Endodermal cell (in vitro differentiated cells): ENCODE measurements at places on chromosomes 16 and 17. TPM values are rescaled to one million over a fixed set of nuclear protein-coding genes. Genes with fewer than 3 reads are reported as not detected.

DNA sequence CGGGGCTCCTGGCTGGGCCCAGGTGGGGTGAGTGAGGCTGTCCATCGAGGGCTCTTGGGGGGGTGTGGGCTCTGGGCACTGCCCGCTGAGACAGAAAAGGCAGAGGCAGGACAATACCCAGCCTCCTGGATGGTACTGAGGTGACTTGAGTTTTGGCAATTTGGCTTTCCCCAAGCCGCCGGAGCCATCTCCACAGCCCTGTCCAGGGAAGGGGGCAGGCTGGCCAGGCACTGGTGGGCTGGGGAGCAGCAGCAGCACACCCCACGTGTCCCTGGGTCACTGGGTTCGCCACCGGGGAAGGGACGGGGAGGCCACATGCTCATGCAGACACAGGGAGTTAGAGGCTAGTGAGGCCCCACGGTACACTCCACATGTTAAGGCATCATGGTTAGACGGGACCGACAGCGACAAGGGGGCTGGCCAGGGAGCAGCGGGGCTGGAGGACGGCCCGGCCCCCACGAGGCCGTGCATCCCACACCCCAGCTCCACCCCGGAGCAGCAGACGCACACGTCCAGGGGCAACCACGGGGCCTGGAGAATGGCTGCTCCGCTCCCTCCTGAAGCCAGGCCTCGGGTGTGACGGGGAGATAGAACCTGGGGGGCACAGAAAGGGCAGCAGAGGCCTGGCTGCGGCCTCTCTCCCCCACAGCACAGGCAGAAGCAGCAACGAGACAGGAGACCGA, 3.0 kb downstream of the ARHGDIA start:
- H3K27ac ChIP-seq, result peak overlapping the region; percentile 78
- no peaks in the 10 kb centered on the region for H3K27me3 ChIP-seq
- no peaks in the 10 kb centered on the region for H3K4me1 ChIP-seq

- H3K36me3 ChIP-seq, result no peaks in the 10 kb centered on the region
- no peak for DNase-seq
- H3K27me3 ChIP-seq, result no peaks in the 10 kb centered on the region
- no peaks in the 10 kb centered on the region for H3K4me1 ChIP-seq
- peak overlapping the region; percentile 90 for H3K4me3 ChIP-seq
Measured at GRCh38 chr17:47189732-47190237, 690 bp upstream of the CDC27 start.

GRCh38 chr16:47979164-47979520, 176.7 kb downstream of the ABCC12 start:
- H3K4me3 ChIP-seq, result no peak overlapping the region
- H3K36me3 ChIP-seq, result no peaks in the 10 kb centered on the region
- DNase-seq, result no peak
- no peaks in the 10 kb centered on the region for H3K27me3 ChIP-seq

- no peak overlapping the region for H3K27ac ChIP-seq
- H3K4me1 ChIP-seq, result no peaks in the 10 kb centered on the region
- no peak for DNase-seq
- no peak overlapping the region for H3K4me3 ChIP-seq
- H3K27me3 ChIP-seq, result no peaks in the 10 kb centered on the region
Measured at GRCh38 chr17:64055183-64056142, 35.0 kb upstream of the ICAM2 start.

GRCh38 chr16:14486520-14487303, 143.3 kb downstream of the PARN start:
- no peaks in the 10 kb centered on the region for H3K27me3 ChIP-seq
- no peak overlapping the region for H3K4me3 ChIP-seq
- peaks cover 7% of the 10 kb centered on the region for H3K4me1 ChIP-seq
- DNase-seq, result peak; percentile 75

DNA sequence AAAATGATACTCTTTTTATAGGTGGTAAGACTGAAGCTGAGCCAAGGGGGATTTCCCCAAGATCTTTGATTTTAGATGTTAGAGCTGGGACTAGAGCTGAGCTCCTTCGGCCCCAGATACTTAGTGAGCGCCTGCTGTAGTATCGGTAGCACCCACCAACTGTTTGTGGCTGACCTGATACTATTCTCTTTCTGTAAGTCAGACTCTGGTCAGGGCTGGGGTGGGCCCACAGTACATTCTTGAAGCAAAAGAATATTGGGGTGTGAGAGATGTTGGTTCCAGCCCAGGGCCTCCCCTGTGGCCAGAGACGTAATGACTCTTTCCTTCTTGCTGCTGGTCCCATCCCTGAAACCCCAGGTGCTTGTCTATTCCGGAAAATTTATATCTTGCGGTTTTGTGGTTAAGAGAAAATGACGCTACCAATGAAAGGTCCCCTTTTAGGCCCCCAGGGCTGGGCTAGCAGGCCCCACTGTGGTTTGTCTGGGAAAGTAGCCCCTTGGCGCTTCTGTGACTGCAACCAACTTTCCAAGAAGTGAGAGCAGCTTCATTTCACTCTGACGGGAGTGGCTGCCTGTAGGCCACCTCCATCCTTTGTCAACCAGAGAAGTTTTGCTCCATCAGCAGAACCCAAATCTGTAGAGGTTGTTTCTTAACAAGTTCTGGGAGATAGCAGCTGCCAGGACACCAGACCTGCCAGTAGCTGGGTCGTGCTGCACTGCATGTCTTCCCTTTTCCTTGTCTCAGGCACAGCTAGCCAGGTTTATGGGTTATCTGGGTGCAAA, 86.4 kb upstream of the LGALS9 start:
- no peak overlapping the region for H3K27ac ChIP-seq
- no peaks in the 10 kb centered on the region for H3K36me3 ChIP-seq
- no peaks in the 10 kb centered on the region for H3K27me3 ChIP-seq
- DNase-seq, result peak; percentile 51
- H3K4me1 ChIP-seq, result peaks cover 3% of the 10 kb centered on the region
- no peak overlapping the region for H3K4me3 ChIP-seq

- peak overlapping the region; percentile 93 for H3K4me3 ChIP-seq
- H3K27ac ChIP-seq, result peak overlapping the region; percentile 87
- peaks cover 6% of the 10 kb centered on the region for H3K4me1 ChIP-seq
- H3K27me3 ChIP-seq, result no peaks in the 10 kb centered on the region
- DNase-seq, result peak; percentile 51
- peaks cover 51% of the 10 kb centered on the region for H3K36me3 ChIP-seq
Measured at GRCh38 chr16:30659507-30660423, 1.5 kb downstream of the FBRS start.

DNA sequence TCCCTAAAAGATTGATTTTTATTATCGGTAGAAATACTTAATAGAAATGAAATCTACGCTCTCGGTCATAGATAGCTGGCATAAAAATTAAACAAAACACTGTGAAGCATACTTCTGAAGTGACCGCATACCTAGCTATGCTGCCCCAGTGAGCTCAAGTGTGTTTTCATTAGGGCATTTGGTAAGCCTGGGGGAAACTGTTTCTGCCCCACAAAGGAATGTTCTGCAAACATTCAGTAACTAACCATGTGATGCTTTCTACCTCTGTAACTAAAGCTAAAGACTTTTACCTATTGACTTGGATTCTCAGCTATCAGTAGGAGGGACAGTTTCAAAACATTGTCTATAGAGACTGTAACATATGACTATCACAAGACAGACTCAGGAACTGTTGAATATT, 93.5 kb upstream of the HSBP1 start:
- no peaks in the 10 kb centered on the region for H3K27me3 ChIP-seq
- no peaks in the 10 kb centered on the region for H3K36me3 ChIP-seq
- H3K4me1 ChIP-seq, result no peaks in the 10 kb centered on the region
- DNase-seq, result no peak
- H3K4me3 ChIP-seq, result no peak overlapping the region
- H3K27ac ChIP-seq, result no peak overlapping the region

Gene CCL8
- total RNA-seq, result not detected in 2 replicates

Gene ZPBP2
- total RNA-seq, result not detected in 3 replicates

Gene TERB1
- total RNA-seq, result not detected in 2 replicates

Gene PIRT
- total RNA-seq, result not detected in 2 replicates

Gene GPR142
- total RNA-seq, result 0.47 and 0.92 TPM in 2 replicates

Gene HSPB9
- 0.22 to 0.23 TPM in 2 of 3 replicates, not detected in the other for total RNA-seq

Gene UTS2R
- 0.38 TPM in 1 of 3 replicates, not detected in the others for total RNA-seq

Gene CDH3
- total RNA-seq, result 88.1 and 88.9 TPM in 2 replicates

Gene TBC1D16
- 84.3 and 88.2 TPM in 2 replicates for total RNA-seq
